Activated CD4-positive, CD25-positive, alpha-beta regulatory T cell (primary cell): ENCODE measurements at places on chromosomes 11 and 22.

DNA sequence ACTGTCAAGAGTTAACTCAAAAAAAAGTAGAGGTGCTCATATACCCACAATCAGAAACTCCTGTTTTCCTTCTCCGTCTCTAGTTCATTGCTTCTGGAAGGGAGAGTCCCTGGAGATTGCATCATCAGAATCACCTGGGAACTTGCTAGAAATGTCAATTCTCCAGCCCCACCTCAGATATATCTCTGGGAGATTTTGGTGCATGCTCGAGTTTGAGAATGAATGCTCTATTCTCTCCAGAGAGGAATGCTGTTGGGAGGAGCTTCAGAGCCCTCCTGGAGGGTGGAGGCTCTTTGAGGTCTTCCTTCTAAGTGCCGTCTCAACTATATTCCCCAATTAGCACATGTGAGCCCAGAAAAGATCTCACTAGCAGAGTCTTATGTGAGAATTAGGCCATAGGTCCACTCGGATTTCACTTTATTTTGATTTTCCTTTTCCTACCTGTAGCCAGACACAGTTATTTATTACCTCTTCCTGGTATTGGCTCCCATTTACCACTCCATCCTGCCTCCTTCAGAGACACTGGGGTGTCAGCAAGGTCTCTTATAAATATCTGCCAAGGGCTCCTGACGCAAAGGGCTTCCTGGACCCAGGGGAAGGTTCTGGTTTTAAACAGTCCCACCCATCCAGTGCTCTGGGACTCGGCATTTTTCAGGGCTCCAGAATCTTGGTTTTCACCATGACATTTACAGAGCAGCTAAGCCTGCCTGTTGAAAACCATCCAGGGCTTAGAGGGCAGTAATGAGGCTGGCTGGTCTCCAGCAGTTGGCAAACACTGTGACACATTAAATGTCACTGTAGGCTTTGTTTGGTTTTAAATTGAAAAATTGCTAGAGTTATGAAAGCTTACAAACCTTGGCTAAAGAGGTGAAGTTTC lies 136.2 kb downstream of the CD44 start:
- no peak for DNase-seq

DNA sequence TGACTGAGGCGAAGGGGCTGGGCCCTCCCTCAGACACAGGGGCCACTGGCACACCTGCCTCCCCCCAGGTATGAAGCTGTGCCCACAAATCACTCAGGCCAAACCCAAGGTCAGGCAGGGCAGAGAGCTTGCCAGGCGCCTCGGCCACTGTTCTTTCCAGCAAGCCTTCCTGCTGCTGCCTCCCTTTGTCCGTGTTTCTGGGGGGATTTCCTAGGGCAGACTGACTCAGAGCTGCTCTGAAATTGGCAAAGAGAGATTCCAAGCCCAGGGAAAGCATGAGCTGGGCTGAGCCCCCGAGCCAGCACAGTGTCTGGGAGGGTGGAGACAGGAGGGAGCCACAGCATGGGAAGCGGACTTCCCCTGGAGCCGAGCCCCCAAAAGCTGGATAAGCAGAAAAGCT lies 33.2 kb downstream of the PPP2R1B start:
- no peak for DNase-seq

- no peak for DNase-seq
Observed at GRCh38 chr11:11540157-11540556, 81.6 kb downstream of the GALNT18 start.

GRCh38 chr11:41897991-41898390 lies 438.5 kb upstream of the LRRC4C start:
- no peak for DNase-seq

GRCh38 chr11:15969701-15970329 lies 386.5 kb downstream of the SOX6 start:
- DNase-seq = no peak

DNA sequence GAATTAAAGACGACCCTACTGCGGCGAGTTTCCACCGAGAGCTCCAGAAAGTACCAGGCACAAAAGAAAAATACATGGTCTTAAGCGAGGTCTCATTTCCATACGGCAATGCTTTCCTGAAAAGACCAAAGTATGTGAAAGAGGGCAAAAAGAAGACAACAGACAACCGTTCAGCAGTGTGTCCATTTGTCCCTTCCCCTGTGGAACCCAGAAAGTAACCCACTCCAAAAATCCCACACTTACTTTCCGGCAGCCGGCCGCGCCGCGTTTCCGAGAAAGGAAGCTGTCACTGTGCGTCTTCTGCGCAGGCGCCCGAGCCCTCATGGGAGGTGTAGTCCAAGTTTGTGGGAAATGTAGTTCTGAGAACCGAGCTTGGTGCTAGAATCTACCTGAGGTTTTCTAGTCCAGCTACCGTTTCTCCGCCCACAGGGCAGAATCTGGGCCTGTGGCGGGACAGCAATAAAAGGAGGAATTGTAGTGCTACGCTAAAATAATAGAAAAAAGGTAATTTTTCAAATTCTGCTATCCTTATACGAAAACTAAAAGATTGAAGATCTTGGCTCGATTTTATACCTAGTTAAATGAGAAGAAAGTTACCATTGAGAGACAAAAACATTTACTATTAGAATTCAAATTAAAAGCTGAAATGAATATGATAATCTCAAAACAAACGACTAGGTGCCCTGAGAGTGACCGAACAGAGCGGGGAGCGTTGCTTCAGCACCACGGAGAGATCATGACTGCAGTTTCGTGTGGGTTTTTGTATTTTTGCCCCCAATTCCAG lies at the start of gene PUS3:
Gene PUS3 (minus strand): TSS at position 280 of the 784 bp plus-strand sequence. CDS start 6,922 bp downstream, outside the sequence.
- peak; percentile 65 for DNase-seq

- no peak for DNase-seq
Observed at GRCh38 chr11:32178692-32179091, 87.8 kb downstream of the RCN1 start.

DNA sequence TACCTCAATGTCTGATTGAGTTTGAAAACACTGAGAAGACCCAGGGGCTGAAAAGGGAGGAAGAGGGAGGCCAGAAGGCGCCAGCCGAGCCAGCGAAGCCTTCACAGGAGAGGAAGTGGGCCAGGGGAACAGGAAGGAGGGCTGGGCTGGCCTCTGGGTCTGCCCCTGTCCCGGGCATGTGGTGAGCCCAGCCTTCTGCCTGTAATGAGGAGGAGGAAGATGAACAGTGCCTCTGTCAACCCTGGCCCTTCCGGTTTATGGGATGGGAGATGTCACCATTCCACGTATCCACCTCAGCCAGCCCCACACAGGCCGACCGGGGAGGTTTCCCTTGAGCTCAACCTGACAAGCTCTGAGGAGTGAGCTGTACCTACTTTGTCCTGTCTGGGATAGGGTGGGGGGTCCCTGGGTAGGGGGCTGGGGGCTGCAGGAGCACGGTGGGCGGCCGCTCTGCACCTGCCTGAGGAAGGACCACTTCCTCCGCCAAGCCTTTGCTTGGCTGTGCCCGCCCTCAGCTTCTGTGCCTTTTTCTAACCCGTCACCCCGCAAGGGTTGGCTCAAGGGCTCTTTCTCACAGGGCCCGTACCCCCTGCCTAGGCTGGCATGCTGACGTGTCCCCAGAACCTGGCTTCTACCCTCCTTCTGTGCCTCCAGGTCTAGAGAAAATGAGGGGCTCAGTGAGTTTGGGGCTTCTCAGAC lies 2.0 kb downstream of the PARVG start:
- no peak for DNase-seq

GRCh38 chr11:63666874-63667273 lies 4.3 kb downstream of the ATL3 start:
- DNase-seq = no peak

GRCh38 chr11:64028398-64029115 lies 7.2 kb upstream of the FLRT1 start:
- DNase-seq = no peak

GRCh38 chr11:133946051-133946450 lies 10.7 kb downstream of the IGSF9B start:
- no peak for DNase-seq

DNA sequence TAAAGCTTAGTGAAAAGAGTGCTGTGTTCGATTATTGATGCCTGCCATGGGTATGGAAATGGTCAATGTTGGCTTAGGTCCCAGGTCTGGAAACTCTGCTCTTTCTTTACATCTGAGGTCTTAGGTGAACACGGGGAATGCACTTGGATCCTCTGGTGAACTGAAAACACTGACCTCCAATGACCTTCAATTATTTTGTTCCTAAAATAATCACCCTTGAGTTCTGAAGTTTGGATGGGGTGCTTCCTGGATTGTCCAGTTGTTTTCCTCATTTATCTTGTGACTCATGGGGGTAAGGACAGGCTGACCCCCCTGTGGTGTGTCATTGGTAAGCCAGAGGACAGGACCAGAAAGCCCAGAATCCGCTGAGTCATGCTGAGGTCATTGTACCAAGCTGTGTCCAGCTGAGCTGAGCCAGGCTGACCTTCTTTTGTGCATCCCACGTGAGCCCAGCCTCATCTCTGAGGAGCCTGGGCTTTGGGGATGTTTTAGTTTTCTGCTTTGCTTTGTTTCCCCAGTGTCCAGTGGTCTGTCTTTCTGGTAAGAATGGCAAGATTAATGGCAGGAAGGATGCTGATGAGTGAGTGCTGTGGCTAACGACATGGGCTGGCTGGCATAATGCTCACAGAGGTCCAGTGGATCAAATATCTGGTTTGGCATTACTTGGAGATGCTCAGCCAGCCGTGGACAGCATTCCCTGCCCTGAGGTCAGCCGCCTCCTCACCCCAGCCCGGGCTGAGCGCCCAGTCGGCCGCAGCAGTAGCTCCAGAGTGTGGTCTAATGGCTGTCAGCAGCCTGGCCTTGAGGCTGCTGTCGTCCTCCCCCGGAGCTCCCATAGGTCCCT lies 35.6 kb downstream of the AMPD3 start:
- no peak for DNase-seq
